ENCODE measurements at places on chromosomes 4 and X.

- peak; percentile 22 for DNase-seq
Observed at GRCh38 chr4:74100531-74100930, 1.5 kb upstream of the CXCL2 start.

GRCh38 chrX:40158036-40158706 is 60.4 kb upstream of the BCOR start:
- no peak for DNase-seq

GRCh38 chr4:148114436-148114835 is 327.8 kb downstream of the NR3C2 start:
- no peak for DNase-seq

DNA sequence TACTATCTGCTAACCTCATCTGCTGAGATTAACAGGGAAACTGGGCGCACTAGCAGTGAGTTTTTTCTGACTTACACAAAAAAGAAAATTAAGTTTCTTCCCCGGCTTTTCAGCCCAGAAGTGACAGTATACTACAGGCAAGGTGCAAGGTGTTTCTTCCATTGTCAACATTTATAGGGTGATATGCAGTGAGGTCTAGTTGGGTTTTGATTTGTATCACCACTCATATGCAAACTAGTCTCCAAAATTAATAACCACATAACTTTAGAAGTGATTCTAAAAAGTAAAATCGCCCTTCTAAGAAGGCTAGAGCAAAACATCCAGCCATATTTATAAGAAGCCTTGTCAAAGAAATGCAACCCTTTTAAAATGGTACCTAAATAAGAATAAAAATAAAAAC is 640.1 kb downstream of the ARAP2 start:
- no peak for DNase-seq

DNA sequence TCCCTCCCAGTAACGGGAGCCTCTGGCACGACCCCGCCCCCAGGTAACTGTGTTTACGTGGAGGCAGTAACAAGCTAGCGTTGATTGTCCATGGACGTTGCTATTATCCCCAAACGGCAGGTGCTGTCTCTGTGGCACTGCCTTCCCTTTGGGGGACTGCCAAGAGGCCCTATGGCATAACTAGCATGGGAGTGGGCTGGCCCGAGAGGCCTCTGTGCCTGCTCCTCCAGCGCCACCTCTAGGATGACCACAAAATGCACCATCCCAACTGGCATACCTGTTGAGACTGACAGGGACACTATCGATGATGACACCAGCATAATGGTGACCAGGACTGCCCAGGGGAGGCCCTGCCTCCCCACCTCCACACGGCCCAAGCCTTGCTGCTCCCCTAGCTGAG is 1.5 kb downstream of the SRPK3 start:
- DNase-seq, result peak; percentile 40

- DNase-seq, result no peak
Observed at GRCh38 chr4:94346541-94346940, 3.9 kb upstream of the HPGDS start.

GRCh38 chrX:108344216-108344615 is 94.0 kb downstream of the COL4A6 start:
- DNase-seq, result no peak

DNA sequence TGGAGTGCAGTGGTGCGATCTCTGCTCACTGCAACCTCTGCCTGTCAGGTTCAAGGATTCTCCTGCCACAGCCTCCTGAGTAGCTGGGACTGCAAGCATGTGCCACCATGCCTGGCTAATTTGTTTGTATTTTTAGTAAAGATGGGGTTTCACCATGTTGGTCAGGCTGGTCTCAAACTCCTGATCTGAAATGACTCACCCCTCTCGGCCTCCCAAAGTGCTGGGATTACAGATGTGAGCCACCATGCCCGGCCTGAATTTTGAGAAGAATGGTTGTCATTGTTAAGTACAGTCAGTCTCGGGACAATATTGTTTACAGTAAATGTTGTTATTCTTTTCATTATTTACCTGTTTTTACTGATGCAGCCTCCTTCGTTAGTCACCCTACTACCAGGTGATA is 1226.2 kb upstream of the TENM3 start:
- no peak for DNase-seq

DNA sequence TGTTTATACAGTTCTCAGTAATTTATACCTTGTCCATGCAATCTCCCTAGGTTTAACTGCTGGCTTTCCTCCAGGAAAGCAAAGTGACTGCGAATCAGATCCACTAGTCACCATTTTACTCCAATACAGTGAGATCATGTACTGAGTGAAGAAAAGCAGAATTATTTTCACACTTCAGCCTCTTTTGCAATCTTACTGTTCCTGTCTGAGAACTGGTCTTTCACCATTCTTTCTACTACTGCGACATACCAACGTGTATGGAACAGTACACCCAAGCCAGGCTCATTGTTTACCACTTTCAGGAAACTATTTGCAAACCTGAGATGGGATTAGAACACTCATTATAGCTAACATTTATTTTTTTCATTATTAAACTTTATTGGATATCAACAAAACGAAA is 8.0 kb upstream of the MSL3 start:
- no peak for DNase-seq

DNA sequence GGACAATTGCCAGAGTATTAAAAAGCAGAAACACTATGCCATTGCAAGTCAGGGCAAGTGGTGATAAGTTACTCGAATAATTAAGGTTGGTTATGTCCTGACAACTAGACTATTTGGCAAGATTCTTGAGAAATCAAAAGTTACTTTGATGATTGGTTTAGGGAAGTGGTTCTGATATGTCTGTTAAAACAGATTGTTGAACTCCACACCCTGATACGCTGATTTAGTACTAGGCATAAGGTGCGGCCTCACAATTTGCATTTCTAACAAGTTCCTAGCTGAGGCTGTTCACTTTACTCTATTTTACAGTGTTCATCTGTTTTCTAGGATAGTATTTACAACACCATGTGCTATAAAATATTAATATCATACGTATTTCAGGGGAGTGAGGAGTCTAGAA is 12.5 kb downstream of the GABRA4 start:
- DNase-seq, result no peak

- DNase-seq, result no peak
Observed at GRCh38 chrX:30513284-30513683, 64.3 kb downstream of the TASL start.

DNA sequence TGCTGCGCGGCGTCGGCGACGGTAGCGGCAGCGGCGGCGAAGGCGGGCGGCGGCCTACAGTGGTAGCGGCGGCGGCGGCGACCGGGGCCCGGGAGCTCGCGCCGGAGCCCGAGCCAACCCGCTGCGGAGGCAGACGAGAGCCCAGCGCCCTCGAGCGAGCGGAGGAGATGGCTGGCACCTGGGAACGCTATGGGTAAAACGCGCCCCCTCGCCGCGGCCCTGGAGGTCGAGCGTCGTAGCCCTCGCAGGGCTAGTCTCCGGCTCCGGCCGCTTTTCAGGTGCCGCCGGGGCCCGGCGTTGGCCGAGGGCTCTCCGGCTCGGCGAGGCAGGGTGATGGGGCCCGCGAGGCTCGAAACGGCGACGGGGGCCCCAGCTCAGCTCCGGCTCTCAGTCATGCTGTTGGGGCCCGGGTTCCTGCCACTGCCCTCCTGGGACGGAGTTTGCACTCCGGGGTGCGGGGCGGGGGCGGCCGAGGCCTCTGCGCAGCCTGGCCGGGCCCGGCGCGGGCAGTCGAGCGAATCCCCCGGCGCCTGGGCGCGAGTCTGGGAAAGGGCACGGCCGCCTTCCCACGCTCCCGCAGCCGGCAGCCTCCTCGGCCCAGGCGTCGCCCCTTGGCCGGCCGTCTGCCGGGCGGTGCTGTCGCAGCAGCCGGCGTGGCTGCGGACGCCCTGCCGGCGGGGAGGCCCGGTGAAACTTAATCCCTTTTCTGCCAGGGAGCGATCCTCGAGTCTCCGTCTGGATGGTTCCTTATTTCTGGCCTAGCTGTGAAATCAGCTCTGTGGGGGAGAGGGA is 768 bp downstream of the MID2 start:
- no peak for DNase-seq

DNA sequence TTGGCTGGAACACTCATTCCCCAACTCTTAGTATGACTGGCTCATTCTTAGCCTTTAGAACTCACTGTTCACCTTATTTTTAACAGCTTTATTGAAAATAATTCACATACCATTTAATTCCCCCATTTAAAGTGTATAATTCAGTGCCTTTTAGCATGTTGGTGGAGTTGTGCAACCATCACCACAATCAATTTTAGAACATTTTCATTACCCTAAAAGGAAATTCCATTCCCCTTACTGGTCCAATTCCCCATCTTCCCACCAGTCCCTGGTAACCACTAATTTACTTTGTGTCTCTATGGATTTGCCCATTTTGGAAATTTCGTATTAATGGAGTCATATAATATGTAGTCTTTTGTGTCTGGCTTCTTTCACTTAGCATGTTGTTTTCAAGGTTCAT is 19.7 kb downstream of the NHSL2 start:
- DNase-seq, result no peak

- DNase-seq, result no peak
Observed at GRCh38 chrX:55648434-55648833, 25.2 kb downstream of the FOXR2 start.

GRCh38 chr4:152577708-152578396 is 42.0 kb upstream of the FBXW7 start:
- DNase-seq, result no peak

DNA sequence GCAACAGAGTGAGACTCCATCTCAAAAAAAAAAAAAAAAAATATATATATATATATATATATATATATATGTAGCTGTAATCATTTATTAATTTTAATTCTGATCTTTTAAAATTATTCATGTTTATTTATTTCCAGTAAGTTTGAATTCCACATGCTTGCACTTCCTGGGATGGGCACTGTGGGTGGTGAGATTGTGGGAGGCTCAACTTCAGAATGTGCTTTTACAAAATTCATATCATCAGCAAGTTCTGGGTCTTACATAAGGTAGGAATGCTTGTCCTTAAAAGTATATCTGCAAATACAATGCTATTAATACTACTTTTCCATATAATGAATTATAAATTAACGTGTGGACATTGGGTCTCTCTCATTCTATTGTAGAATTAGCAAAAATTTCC is 156.5 kb downstream of the EMCN start:
- DNase-seq, result no peak

DNA sequence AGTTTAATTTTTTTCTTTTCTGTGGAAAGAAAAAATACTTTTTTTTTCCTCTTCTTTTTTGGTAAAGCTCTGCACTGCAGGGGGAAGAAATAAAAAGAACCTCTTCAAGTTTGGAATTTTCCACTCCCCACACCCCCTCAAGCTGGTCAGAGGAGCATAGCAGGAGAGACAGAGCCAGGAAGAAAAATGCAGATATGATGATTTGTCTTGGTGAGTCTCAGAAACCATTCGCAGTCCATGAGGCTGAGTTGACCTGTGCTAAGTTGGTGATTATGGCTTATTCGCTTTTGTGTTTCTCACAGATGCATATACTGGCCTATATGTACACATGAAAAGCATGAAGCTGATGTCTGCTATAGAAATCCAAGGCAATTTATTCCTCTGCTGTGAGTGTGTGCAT is 205.9 kb downstream of the LDB2 start:
- no peak for DNase-seq

DNA sequence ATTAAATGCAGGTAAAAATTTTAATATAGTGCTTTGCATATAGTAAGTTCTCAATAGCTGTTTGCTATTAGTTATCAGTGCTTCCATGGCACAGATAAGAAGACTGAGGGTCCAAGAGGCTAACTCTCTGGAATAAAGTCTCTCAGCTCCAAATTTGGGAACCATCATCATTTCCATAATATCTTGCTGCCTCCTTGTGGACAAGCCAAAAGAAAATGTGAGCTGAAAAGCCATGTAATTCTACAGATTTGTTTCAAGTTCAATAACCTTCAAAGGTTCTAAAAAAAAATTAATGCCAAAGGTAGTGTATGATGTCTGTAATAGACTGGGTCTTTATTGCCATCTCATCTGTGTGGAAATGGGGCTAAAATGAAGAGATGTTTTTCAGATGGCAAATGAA is 136.9 kb upstream of the VCX start:
- no peak for DNase-seq

GRCh38 chr4:126526335-126526734 is 1106.4 kb upstream of the INTU start:
- no peak for DNase-seq

DNA sequence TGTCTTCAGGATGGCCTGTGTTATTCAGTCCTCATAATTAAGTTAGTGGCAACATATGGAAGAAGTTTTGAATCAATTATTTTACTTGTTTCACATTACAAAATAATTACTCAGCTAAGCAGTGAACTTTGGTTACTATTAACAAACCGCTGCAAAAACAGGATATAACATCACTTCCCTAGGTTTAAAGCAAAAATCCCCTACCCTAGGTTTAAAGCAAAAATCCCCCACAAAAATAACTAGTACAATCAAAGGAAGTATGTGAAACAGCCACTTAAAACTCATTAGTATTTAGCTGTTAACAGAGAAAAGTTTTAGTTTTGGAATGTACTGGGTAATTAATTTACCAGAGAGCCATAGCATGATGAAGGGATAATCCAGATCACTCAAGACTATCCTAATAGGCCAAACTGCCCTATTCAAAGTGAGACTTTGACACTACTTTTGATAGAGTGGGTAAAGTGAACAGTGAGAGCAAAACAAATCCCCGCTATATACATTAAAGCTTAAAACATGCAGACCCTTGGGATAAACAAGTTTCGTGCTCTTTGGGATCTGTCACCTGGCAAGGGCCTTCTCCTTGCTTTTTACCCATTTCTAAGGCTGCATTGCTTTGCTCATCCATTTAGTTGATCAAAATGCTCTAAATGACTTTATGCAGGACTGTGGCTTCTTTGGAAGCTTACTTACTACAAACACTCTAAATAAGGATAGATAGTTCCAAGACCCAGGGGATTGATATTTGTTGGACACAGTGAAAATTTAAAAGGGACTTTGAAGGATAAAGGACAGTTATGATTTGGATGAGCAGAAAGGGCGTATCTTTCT is 36.4 kb upstream of the GPR174 start:
- no peak for DNase-seq

DNA sequence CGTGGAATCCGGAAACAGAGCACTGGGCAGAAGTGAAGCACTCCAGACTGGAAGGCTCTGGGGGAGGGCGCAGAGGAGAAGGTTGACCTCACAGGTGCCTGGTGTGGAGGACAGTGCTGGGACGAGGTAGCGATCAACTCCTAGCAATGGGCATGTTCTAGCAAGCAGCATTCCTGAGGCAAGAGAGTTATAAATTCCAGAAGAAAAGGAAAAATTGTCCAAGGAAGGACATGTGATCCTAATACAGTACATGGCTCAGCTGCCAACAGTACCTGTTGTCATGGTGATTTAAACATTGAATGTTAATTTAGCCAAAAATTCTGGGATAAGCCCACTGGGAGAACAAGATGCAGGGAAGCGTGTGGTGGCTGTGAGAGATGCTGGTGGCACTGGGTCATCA is 8.2 kb downstream of the ARHGAP4 start:
- no peak for DNase-seq

- no peak for DNase-seq
Observed at GRCh38 chr4:186948361-186949242, 224.9 kb upstream of the FAT1 start.

GRCh38 chr4:43718369-43718768 is 730.2 kb downstream of the KCTD8 start:
- no peak for DNase-seq

GRCh38 chr4:45646885-45647590 is 476.8 kb downstream of the GABRG1 start:
- no peak for DNase-seq

Measured in NCI-H2029 treated with DMSO at 0.1 percent for 48 hours (cell line).